COR-L47 (cell line): ENCODE measurements at places on chromosomes 1 and 21.

DNA sequence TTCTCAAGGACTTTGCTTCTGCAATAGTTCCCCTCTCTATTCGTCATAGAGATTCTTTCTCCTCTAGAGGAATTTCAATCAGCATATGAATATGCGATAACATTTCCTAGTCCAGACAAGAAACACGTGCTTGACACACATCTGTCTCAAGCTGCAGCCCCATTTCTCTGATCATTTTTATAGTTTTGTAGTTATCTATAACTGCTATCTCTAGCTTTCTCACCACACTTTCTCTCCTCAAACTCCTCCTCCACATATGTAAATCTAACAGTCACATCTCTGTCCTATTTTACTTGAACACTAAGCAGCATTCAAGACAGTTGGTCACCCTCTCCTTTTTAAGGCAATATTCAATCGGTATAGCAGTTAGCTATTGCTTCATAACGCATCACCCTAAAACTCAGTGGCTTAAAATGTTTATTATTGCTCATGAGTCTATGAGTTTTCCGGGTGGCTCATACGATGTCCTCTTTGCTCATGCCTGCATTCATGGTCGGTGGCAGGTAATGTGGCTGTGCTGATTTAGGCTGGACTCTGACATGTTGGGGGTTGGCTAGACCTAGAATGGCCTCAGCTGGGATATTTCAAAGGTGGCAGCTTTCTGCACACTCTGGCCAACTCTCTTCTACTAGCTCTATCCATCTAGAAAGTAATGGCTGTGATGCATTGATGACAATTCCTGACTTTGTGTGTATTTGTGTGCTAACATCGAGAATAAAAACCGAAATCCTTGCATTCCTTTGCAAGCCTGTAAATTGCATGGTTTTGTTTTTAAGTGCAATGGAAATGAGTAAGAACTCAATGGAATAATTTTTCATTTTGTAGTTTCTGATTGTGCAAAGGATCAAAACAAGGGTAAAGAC, 20.6 kb downstream of the ATP6V1G3 start:
- no peak for DNase-seq

DNA sequence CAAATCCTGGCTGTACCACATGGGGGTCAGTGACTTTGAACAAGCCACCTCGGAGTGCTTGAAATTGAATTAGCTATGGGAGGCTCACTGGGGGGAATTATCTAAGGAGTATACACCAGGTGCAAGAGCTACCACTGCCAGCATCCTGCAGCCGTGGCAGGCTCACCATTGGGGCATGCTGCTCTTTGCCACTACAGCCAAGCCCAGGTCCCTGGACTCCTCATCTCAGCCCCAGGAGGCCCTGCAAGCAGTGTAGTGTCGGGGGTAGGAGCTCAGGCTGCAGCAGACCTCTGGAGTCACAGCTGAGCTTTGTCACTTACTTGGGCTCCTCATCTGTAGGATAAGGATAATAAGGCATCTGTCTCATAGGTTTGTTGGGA, 35.3 kb downstream of the ACOT11 start:
- DNase-seq = peak; percentile 37

DNA sequence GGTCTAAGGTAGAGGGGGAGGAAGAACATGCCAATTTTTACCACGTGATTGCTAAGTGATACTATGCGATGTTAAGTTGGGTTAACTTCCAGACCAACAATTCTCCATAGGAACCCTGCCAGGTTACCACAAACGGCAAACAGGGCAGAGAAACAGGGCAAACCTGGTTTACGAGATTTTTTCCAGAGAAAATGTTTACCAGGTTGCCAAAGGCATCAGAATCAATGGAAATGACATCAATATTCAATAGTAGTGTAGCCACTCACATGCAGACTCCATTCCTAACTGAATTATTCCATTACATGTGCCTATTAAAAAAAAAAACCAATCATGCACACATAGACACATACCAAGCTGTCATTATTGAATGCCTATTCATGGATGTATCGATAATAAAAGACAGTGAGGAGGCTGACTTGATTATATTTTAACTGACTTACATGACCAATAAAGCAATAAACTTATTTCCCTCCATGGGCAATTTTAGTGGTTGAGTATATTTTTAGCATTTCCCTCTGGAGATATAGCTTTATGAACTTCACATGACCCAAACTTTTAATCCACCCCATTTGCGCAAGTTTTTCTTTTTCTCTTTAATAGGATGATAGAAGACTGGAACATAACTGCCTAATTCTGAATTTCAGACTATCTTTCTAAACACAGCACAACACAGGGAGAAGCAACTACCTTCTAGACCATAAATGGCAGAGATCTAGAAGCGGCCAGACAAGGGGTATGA, 40.5 kb upstream of the KCNE1 start:
- no peak for DNase-seq

GRCh38 chr1:29752141-29752540, 515.8 kb downstream of the PTPRU start:
- DNase-seq = no peak

DNA sequence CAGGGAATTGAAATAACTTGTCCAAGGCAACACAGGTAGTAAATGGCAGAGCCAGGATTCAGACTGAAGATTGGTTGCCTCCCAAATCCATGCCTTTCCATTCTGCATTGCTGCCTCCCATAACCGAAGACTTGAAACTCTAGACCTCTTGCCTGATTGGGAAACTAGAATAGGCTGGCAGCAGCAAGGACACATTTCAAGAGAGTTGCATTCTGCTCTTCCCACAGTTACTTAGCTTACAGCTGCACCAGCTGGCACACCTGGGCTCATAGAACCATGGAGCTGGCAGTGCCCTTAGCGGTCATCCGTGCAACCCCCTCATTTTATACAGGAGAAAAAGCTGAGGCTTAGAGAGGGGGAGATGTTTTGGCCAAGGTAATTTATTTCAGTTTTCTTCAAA, 8.0 kb downstream of the TRNAU1AP start:
- no peak for DNase-seq

GRCh38 chr1:30199563-30199962, 523.8 kb downstream of the MATN1 start:
- DNase-seq = no peak

GRCh38 chr21:15468368-15468767, 261.4 kb upstream of the USP25 start:
- no peak for DNase-seq

DNA sequence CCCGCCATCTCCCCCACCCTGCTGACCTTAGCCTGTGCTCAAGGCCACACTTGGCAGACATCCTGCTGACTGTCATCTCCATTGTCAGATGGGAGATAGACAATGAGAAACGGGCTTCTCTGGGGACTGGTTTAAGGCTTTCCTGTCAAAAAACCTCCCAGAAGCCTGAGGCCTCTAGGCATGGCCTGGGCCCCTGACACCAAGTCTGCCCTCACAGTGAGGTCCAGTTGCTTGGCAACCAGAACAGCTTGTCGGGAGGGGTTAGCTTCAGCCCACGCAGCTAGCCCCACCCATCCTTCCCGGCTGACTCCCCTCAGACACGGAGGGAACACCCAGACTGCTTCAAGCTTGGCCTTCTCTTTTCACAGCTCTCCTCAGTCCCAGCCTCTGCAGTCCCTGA, 11.0 kb downstream of the PLEKHA6 start:
- no peak for DNase-seq

- no peak for DNase-seq
Measured at GRCh38 chr1:214452152-214452784, 99.1 kb downstream of the PTPN14 start.

DNA sequence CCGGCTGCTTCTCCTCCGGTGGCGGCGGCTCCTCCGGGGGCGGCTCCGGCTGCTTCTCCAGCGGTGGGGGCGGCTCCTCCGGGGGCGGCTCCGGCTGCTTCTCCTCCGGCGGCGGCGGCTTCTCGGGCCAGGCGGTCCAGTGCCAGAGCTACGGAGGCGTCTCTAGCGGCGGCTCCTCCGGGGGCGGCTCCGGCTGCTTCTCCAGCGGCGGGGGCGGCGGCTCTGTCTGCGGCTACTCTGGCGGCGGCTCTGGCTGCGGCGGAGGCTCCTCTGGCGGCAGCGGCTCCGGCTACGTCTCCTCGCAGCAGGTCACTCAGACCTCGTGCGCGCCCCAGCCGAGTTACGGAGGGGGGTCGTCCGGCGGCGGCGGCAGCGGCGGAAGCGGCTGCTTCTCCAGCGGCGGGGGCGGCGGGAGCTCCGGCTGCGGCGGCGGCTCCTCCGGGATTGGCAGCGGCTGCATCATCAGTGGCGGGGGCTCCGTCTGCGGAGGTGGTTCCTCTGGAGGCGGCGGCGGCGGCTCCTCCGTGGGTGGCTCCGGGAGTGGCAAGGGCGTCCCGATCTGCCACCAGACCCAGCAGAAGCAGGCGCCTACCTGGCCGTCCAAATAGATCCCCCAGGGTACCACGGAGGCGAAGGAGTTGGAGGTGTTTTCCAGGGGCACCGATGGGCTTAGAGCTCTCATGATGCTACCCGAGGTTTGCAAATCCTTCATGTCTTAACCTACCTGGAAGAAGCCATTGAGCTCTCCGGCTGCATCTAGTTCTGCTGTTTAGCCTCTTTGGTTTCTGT, 2.0 kb downstream of the LORICRIN start:
- peak; percentile 39 for DNase-seq

DNA sequence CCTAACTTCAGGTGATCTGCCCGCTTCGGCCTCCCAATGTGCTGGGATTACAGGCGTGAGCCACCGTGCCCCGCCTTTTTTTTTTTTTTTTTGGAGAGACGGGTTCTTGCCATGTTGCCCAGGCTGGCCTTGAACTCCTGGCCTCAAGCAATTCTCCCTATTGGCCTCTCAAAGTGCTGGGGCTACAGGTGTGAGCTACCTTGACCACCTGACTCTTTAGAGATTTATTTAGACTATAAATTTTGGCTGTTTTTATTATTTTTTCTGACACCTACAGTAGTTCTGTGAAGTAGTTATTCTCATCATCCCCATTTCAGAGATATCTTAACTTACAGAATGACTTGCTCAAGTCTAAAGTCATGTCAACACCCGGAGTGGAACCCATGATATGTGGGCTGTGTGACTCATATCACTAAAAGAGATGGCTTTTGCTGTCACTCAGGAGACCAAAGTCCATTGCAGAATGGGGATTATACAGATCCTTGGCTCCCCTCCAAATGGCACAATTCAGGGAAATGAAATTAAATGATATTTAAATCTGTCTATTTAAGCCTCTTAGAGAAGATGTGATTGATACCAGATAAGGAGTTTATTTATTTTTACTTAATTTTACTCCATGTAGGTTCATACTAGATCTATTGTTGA, 93.2 kb downstream of the CTH start:
- DNase-seq = no peak

- no peak for DNase-seq
Measured at GRCh38 chr1:102588536-102588935, 519.8 kb downstream of the COL11A1 start.

DNA sequence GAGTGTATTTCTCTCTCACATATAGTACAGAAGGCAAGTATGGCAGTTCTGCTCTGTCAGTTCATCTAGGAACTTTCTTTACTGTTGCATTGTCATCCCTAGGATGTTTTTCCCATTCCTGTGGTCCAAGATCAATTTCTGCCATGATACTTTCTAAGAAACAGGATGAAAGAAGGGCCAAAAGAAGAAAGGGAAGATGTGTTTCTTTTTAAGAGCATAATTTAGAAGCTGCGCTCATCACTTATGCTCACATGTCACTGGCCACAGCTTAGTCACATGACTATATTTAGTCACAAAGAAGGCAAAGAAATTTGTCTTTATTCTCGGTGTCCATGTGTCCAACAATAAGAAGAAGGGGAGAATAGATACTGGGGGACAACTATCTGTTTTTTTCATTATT, 7.0 kb upstream of the MAST2 start:
- DNase-seq = no peak

DNA sequence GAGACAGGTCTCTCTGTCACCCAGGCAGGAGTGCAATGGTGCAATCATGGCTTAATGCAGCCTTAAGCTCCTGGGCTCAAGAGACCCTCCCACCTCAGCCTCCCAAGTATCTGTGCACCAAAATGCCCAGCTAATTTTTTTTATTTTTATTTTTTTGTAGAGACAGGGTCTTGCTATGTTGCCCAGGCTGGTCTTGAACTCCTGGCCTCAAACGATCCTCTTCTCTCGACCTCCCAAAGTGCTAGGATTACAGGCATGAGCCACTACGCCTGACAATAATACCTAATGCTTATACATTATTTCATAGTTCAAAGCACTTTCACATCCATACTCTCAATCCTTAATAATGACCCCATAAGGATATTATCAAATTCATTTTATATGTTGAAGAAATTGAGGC, 48.3 kb downstream of the LUZP1 start:
- DNase-seq = no peak

DNA sequence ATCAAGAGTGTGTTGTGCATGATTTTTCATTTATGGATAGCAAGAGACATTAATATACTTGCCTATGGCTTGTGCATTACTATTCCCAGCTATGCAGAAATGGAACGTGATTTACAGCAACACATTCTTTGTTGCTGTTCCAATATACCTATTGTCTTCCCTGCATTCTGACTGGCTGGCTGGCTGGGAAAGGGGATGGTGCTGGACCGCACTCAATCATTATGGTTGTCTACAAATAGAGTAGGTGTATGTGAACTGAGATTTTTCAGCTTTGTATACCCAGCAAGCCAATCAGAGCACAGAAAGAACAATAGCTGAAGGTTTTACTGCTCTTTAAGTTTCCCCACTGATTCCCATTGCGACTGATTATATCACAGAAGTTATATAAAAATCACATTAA, 167.5 kb downstream of the ATG4C start:
- DNase-seq = no peak

- no peak for DNase-seq
Measured at GRCh38 chr1:159177272-159177907, 6.0 kb downstream of the CADM3 start.

- DNase-seq = no peak
Measured at GRCh38 chr1:198253259-198253658, 96.5 kb downstream of the NEK7 start.

DNA sequence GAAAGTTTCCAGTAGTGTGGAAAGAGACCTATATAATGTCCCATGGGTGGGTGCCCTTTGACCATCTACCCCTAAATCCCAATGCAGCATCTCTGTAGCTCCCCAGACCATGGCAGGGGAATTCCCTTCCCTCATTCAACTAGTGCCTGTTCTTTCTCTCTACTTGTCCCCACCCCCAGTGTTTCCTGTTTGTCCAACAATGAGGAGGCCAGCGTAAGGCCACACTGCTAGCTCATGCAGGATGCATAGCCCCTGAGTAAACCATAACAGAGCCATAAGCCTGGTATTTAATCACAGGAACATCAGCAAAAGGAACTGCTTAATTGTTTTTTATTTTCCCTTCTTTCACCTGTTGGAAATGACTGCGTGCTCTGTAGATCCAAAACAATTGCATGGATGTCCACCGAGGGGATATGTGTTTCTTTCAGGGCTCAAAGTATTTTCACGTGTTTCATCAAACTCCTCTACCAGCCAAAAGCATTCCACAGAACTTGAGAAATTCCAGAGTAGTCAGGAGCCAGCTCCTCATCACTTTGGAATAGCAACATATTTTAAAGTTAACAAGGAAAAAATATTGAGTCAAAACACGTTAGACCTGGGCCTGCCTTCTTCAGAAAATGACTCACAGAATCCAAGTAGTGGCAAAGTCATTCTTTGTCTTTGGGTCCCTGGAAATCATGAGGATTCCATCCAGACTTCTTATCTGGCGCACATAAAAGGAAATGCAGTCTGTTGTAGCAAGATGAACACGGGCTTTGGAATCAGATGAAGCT, 162.5 kb upstream of the SGIP1 start:
- no peak for DNase-seq

- DNase-seq = no peak
Measured at GRCh38 chr1:195773931-195774330, 834.3 kb downstream of the KCNT2 start.

GRCh38 chr1:17139637-17140036, 20.4 kb upstream of the PADI2 start:
- DNase-seq = no peak

GRCh38 chr1:117861694-117862093, 67.7 kb downstream of the GDAP2 start:
- no peak for DNase-seq
